ENCODE measurements at places on chromosomes 2 and 18.

DNA sequence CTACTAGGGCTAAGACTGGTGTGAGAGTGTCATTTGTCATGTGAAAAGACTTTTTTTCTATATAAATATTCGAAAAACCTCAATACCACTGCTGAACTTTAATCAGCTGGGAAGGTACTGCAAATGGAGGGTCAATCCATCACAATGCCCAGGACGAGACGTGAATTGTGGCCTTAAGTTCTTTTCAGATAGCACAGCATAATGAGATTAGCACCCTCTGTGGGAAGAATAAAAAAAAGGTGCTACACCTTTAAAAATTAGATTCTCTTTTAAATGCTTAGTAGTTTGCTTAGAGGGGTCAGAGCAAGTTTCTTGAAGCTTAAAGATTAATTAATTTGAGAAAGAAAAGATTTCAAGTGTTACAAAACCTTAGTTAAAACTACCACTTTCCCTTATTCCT lies 5.6 kb downstream of the LRRTM1 start:
- no peak for DNase-seq

DNA sequence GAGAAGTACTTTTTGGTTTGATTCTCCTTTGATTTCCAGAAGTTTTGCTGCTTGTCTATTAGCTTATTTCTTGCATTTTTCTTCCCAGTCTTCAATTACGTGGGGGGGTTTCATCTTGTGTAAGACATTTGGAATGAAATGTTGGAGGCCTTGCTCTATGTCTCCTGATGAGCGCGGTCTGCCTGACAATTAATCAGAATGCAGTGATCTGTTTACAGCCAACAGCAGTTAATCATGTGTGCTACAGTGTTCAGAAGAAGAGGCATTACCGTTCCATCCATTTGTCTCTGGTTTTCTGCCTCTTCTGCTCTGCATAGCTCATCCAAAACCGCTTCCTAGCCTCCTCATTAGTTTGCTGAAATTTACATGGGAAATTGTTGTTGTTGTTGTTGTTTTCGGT lies 134.4 kb upstream of the ST6GAL2 start:
- no peak for DNase-seq

DNA sequence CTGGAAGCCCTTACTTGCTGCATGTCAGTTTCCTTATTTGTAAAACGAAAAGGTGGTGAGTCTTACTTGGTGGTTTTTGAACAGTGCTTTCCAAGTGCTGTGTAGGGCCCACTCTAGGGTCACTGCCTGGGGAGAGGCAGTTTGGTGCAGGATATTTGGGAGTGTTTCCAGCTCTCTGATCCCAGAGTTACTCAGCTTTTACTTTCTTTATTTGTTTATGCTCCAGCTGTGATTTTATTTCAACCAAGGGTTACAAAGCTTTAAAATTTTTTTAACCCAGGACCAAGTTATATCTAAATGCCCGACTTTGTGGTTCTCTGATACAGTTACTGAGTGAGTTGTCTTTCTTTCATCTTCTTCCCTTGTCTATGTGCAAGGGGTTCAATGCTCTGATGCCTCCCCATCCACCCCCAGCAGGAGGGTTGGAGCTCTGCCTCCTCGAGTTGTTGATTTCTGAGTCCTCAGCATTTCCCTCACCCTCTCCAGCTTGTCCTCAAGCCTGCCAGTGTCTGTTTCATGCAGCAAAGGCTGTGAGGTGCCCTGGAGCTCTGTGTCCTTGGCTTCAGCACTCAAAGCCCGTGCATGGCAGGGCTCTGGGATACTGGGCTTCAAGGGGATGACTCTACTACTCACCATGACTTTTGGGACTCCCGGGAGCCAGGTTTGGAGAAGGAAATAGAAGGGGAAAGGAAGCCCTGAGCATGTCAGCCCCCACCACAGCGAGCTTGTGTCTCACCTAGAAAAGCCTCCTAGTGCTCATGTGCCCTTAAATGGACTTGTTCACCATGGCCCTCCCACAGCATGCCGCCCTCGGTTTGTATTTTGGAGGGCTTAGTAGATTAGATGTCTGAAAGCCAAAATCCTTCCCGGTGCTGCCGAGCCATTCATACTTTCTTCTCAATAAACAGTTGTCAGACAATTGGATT lies 236.8 kb downstream of the SETBP1 start:
- no peak for DNase-seq

- DNase-seq = no peak
These were observed 21.2 kb downstream of the DYNAP start for GRCh38 chr18:54612237-54612636.

DNA sequence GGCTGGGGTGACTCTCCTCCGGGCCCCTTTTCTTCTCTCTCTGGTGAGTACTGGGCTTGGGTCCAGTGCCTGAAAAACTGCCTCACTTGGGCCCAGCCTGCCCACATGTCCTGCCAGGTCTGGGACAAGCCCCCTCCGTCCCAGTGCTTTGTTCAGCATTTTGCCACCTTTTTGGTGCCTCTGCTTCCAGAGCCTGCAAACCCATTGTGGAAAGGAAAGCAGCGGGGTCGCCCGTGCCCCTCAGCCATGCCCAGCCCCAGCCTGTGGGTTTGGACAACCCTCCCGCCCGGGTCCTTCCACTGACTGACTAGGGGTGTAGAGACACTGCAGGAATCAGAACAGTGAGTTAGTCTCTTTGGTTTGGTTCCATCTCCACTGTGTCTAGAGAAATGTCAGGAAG lies 140.7 kb upstream of the ALKAL2 start:
- no peak for DNase-seq

DNA sequence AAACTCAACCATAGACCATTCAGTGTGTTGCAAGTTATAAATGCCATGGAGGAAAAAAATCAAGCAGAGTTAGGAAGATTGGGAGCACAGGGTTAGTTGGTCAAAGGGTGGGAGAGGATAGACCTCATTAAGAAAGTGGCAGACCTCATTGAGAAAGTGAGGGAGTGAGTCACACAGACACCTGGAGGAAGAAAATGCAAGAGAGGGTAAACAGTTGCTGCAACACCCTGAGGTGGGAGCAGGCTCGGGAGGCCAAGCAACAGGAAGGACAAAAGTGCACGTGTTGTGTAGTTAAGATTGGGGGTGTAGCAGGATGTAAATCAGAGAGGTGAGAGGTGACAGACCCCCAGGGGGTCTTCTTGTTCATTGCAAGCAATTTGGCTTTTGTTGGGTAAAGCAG lies 6.4 kb downstream of the IL1RL1 start:
- DNase-seq = no peak

DNA sequence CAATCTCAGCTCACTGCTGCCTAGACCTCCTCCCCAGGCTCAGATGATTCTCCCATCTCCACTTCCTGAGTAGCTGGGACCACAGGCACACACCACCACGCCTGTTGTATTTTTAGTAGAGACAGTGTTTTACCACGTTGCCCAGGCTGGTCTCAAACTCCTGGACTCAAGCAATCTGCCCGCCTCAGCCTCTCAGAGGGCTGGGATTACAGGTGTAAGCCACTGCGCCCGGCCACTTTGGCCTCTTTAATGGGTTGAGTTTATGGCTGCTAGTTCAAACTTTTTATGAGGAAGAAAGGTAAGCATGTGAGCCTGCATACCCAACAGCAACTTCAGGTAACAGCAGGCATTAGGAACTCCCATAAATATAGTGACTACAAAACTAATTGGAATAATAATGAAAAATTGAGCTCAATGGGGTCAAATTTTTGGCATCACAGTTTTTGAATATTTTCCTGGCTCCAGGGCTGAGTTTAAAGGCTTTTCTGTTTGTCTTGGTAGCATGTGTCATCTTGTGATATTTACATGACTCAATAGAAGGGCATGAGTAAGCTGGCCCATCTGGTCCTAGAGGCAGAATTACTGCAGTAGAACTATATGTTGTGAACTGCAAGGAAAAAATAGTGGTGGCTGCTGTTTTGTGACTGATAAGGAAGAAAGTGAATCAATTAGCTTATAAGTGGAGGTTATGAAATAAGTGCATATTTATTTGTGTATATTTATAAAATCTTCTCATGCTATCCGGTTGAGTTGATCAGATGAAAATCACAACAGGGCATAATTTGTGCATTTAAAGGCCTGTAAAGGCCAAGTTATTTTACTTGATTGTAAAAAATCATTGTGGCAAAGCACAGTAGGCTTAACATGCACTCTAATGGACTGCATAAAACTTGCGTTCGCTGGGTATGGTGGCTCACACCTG lies 24.8 kb downstream of the GALM start:
- no peak for DNase-seq

DNA sequence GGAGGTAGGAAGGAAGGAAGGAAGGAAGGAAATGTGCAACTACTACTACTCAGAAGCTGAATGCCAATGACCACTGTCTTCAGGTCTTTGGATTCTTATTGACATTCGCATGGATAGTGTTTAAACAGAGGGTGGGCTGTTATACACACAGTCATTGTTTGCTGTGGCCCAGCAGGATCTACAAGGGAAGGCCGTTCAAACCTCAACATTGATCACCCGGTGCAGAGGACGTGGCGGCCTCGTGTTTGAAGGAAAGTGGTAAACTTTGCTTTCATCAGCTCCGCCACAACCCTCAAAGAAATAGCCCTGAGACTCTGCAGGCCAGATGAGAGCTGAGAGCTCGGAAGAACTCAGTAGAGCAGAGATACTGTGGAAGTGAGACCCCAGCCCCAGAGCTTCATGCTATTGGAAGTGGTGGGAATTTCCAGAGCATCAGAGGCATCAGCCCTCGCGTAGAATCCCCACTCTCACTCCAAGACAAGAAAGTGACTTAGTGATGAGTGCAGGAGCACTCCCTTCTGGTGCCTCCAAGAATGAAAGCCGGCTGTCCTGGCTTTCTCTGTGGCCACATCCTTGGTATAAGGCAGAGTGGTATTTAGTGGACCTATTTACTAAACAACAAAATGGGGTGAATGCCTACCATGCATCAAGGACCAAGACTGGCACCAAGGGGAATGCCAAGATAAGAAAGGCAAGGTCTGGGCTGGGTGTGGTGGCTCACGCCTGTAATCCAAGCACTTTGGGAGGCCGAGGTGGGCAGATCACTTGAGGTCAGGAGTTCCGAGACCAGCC lies 10.1 kb upstream of the ROCK2 start:
- no peak for DNase-seq

- no peak for DNase-seq
These were observed 137.1 kb downstream of the RPIA start for GRCh38 chr2:88828397-88829137.

DNA sequence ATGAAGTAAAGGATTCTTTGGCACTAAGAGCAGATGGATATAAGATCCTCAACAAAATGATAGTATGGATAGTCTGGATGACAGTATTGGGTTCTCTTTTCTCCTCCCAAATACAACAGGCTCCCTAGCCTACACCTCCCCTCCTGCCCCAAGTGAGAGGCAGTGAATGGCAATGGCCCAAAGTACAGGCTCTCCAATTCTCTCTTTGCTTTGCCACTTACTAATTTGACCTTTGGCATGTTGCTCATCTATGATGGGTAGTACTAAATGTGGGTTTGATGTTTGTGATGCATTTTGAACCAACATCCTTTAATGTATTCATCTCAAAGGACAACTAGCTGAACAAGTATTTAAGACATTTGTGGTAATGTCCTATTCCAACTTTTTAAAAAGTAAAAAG lies 65.9 kb downstream of the EIF5B start:
- DNase-seq = no peak

DNA sequence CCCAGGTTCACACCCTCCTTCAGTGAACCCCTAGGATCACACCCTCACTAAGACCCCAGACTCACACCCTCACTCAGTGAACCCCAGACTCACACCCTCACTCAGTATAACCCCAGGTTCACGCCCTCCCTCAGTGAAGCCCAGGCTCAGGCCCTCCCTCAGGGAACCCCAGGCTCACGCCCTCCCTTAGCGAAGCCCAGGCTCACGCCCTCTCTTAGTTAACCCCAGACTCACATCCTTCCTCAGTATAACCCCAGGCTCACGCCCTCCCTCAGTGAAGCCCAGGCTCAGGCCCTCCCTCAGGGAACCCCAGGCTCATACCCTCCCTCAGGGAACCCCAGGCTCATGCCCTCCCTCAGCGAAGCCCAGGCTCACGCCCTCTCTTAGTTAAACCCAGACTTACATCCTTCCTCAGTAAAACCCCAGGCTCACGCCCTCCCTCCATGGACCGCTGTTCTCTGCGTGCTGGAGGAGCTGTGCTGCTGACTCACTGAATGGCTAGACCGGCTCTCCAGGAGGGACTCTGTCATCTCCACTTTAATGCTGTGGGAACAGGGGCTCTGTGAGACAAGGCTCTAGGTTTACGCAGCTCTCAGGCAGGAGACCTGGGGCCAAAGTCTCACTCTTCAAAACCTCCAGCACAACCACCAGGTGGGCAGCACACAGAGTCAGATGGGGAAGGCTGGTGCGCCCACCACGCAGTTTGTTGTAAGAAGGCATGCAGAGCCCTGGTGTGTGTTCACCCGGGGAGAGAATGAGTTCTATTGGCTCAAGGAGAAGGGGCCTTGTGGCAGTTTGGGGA lies 506.9 kb upstream of the MYT1L start:
- no peak for DNase-seq

DNA sequence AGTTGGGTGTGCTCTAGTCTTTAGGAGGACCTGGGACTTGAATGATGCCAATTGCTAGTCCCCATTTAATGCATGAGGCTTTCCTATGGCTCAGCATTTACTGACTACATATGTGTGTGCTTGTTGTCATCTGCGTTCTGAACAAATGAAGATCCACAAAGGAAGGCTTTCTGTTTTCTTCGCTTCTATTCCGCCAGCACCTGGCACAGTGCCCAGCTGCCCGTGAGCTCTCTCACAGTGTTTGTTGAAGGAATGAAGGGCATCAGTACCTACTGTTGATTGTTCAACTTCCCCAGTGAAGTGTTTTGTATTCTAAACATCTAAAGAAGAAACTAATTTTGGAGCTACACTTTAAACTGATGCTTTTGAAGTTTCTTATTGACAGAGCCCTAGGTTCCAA lies 122.4 kb upstream of the LINC00305 start:
- DNase-seq = no peak

DNA sequence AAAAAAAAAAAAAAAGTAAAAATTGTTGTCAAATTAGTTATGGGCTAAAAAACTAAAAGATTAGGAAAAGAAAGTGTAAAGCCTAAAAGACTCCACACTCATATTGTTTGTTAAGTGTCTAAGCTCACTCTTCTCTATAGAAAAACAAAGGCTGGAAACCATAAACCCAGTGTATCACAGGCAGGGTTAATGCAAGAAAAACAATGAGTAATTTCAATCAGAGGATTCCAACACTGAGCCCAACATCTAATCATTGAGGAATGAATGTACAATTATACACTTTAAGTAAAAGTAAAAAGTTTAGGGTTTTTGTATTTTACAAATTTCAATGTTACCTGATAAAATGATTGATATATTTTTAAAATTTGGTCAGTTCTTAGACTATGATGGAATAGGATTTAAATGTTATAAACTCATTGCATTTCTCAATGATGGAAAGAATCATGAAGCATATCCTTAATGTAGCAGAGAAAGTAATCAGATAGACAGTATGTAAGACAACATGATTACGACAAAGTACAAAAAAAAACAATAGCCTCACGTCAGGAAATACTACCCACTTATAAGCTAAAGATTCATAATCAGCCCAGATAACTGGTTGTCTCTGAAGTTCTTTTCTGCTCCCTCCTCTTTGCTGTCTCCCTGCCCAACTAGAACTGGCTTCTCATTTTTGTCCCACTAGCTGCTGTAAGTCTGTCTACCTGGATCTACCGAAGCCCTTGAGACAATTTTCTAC lies 44.5 kb upstream of the SP3 start:
- DNase-seq = no peak

GRCh38 chr2:71849111-71849510 lies 298.6 kb downstream of the CYP26B1 start:
- DNase-seq = no peak

- peak; percentile 25 for DNase-seq
These were observed at the start of gene ANKRD29 for GRCh38 chr18:23662309-23663263. Gene ANKRD29, minus strand, starts transcription at chr18:23662911. Its CDS starts 181 bp downstream, at chr18:23662730.

GRCh38 chr2:164794432-164795231 lies 47.0 kb downstream of the COBLL1 start:
- no peak for DNase-seq

- no peak for DNase-seq
These were observed 211.6 kb upstream of the MMADHC start for GRCh38 chr2:149799013-149799705.
